Activated CD4-positive, CD25-positive, alpha-beta regulatory T cell treated with anti-CD3 and anti-CD28 coated beads, Interleukin-2, amount 50 U/mL, for 24 hours (primary cell): ENCODE measurements at places on chromosomes 16 and 17.

DNA sequence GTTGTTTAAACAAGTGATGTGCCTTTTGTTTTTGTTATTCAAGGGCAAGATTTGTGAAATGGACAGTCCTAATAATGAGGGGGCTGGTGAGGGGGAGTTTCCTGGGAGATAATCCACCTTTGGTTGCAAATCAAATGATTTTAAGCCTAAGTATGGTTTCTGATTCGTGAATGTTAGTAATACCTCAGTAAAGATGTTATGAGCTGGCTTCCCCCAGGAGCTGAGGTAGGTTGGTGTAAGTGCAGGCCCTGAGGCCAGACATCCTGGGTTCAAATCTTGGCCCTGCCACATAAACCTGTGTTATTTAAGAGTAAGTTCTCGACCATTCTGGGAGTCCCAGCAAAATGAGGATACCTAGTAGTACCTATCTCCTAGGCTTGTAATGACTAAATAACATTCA is 1.5 kb downstream of the SNX29 start:
- no peak for ATAC-seq

- no peak for ATAC-seq
Observed at GRCh38 chr16:51151961-51152663, 1.0 kb upstream of the SALL1 start.

- no peak for ATAC-seq
Observed at GRCh38 chr17:20244671-20245070, 222.7 kb downstream of the LGALS9B start.

GRCh38 chr17:27993723-27994310 is 48.7 kb upstream of the NLK start:
- ATAC-seq = no peak

DNA sequence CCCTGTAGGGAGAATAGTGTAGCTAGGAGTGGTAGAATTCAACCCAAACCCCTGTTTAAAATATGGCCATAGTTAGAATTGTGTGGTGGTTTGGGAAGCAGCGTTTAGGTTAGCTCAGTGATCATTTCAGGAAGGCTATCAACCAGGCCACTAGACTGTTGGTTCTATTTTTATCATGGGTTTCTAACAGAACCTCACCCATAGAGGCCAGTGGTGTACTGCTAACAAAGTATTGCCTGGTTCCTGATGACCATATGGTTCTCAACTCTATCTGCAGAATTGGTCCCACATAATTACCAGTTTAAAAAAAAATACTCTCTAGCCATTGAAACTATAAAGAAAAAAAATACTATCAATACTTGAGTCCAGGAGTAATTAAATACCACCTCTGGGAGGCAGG is 70.5 kb upstream of the RASL10B start:
- ATAC-seq = no peak

GRCh38 chr17:17462048-17462824 is 14.6 kb upstream of the MED9 start:
- ATAC-seq = no peak

DNA sequence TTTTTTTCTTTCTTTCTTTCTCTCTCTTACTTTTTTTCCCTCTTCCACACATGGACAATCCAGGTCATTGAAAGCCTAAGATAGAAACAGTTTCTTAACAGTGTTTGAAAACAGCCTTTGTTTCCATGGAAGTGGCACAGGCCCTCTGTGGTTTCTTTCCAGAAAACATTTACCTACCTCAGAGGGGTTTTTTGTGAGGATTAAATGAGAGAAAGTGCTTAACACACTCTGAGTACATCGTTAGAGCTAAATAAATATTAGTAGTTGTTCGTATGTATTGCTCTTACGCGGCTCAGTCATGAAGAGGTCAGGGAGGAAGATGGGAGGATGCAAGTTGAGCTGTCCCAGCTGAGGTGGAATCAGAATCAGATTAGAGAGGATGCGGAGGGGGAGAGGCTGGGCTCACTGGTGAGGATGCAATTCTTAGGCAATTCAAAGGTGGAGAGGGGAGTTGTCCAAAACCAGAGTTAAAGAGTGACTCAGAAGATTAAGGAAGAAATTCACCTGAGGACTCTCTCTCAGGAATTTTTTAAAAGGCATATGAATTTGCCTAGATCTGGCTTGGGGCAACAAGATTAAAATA is 345.4 kb downstream of the PMP22 start:
- ATAC-seq = no peak

GRCh38 chr16:24876231-24876630 is 30.5 kb downstream of the SLC5A11 start:
- ATAC-seq = no peak

DNA sequence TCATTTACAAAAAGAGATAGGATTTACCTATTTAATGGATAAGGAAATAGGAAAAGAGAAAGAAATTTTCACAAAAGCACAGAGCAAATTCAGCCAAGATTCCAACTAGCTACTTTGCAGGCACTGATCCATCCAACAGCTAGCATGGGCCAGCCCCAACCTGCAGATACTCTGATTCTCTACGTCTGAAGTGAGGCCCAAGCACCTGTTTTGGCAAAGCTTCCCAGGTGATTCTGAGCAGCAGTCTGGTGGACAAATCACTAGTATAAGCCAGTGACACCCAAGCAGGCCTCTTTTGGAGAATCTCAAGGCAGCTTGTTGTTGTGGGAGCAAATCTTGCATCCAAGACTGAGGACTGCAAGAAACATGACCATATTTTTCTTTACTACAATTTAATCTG is 20.9 kb upstream of the CALB2 start:
- ATAC-seq = no peak

DNA sequence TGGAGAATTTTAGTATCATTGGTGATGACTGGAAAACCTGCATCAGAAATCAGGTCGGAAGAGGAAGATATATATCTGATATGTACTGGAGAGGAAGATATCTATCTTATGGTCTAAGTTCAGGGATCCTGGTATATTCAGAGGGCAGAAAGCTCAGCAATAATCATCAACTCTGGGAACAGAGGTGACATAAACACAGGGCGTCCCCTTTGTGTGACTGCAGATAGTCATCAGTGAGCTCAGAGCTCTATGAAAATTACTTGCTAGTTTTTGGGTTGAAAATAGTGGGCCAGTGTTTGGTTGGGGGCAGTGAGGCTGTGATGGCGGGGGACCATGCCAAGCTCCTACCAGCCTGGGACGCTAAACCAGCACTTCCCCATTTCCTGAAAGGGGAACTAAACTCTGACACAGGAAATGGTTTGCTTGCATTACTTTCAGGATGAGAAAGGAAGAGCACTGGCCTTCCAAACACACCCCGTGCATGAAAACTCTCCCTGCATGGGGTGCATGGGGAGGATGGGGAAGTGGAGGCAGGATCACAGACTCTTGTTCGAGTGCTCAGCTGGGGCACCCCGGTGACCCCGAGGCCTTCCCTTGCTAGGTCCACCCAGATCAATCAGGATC is 15.8 kb downstream of the NOD2 start:
- peak; percentile 20 for ATAC-seq

DNA sequence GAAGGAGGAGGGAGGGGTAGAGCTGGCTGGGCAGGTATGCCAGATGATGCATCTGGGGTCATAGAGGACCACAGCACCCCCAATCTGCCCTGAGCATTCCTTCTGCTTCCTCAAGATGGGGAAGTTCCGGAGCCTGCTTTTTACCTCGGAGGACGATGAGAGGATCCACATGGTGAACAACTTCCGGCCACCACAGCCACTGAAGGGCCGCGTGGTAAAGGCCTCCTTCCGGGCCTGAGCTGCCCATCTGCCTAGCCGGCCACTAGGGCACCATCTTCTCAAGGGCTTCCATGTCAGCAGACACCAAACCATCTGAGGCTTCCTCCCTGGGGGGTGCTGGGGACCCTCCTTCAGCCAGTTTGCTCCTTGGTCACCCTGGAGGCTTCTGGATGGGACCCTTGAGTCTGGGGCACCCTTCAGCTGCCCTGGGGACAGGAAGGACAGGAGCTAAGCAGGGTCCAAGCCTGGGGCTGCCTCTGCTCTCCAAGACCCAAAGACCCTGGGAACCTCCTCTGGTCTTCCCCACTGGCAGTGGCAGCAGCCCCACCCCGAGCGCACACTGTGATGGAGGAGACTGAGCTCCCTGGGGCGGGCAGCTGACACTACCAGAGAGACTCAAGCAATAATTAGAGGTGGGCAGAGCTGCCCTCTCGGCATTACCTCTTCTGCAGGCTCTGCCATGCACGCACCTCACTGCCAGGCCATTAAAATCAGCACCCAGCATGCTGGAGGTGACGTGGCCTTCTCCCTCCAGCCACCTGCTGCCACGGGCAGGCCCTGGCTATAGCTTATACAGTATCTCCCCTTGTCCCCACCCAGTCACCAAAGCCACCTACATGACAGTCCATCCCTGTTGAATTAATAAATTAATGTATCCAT is 9.3 kb downstream of the CA7 start:
- ATAC-seq = no peak

DNA sequence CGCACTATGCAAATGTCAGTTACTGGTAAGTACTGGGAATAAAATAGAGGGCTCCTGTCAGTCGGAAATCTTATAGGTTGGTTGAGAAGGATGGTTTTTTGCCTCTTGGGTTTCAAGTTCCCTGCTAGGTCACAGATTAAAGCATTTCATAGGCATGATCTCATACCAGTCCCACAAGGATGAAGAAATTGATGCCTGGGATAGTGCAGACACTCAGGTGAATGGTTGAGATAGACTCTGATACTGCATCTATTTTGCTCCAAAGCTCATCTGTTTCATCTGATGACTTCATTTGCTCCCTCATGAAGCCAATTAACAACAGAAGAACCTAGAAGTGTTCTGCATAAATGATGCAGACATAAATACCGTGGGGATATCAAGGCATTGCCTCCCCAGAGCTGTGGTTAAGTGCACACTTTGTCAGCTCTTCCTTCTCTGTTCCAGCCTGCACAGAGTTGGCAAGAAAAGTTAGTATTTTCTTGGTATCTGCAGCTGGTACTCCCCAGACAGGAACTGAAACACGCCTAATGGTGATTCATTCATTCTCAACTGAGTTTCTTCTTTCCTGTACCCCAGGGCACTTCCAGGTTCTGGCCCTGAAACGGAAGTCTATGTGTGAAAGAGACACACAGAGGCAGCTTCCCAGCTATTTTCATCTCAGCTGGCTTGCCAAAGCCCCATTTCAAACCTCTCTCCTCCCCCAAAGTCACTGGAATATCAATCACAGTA is 418.3 kb upstream of the SALL1 start:
- ATAC-seq = no peak

- no peak for ATAC-seq
Observed at GRCh38 chr17:63918305-63918704, 334 bp downstream of the GH1 start.

DNA sequence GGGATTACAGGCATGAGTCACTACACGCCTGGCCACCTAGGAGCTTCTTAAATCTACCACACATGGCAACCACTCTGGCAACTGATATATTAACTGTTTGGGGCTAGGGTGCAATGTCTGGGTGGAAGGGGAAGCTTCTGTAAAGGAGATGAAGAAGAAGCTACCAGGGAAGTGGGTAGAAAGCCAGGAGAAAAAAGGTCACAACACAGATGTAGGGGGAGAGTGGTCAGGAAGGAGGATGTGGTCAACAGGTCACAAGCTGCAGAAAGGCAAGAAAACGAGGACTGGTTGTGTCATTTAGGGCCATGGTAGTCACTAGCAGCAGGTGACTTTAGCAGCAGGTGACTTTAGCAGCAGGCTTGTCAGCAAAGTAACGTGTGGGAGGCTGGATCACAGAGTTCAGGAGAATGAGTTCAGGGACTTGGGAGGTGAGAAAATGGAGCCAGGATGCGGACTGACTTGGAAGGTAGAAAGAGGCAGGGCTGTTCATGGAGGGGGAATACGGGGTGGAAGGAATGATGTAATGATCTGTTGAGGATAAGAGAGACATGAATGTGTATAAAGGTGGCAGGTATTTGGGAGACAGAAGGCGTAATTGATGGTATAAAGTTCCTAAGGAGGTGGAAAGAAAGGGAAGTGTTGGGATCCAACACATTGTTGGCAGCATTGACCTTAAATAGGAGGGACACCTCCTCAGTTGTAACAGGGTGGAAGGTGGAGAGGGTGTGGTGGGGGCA is 16.3 kb upstream of the WFIKKN2 start:
- ATAC-seq = no peak

GRCh38 chr16:86045591-86045971 is 146.6 kb downstream of the IRF8 start:
- peak; percentile 11 for ATAC-seq

DNA sequence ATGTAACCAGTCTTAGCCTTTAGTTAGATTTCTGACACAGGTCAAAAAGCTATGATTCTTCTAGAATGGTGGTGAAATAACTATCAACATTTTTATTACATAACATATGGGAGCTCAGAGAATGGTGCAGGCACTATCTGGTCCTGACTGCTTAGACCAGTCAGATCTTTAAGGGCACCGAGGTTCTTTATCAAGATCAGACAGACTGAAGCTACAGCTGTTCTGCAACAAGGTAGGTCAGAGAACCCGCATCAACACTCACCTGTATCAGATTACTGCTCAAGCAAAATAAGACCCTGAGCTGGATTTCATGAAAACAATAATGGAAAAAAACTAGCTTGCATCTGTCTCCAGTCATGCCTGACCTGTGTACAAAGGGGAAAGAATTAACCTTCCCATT is 160.4 kb downstream of the KCNJ2 start:
- no peak for ATAC-seq

DNA sequence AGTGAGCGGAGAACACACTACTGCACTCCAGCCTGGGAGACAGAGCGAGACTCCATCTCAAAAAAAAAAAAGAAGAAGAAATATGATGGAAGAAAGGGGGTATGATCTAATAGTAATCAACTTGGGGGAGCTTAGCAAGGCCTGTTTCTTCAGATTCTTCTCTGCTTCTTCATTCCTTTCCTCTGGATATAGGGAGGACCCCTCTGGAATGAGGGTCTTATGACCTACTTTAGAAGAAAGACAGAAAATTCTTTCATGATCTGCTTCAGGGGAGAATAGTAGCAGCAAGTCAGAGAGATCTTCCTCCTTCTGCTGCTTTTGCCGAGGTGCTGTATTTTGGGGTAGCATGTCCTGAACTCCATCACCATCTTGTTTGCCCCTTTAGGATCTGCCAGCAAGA is 44.9 kb upstream of the ETV4 start:
- ATAC-seq = no peak

GRCh38 chr17:62725791-62726249 is 82.3 kb downstream of the MARCHF10 start:
- no peak for ATAC-seq

DNA sequence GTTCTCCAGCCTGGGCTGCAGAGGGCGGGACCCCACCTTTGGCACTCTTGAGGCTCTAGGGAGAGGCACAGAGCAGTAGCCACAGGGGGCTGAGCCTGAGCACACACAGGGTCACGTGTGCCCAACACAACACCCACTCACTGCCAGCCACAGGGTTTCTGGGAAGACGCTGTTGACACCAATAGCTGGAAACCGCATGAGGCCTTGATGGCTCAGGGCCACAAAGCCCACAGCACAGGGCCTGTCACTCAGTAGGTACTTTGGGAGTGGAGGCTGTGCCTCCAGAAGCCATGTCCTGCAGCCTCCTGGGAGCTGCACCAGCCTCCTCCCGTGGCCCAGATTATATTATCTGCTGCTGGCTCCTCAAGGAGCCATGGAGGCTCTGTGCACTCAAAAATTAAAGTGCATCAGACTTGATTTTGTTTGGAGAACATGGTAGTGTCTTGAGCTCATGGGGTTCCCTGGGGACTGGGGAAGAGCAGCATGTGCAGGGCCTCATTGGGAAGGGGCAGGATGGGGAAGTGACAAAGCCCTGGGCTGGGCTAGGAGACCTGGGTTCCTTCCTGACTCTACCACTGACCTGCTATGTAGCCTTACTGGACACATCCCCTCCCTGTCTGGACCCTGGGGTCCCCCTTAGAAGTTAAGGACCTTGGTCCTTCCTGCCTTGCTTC is 12.5 kb upstream of the SREBF1 start:
- peak; percentile 82 for ATAC-seq

- no peak for ATAC-seq
Observed at GRCh38 chr16:87042551-87043230, 274.5 kb downstream of the C16orf95 start.
